Ascending aorta (tissue), 2 donors: ENCODE measurements at places on chromosomes 5 and 9.

DNA sequence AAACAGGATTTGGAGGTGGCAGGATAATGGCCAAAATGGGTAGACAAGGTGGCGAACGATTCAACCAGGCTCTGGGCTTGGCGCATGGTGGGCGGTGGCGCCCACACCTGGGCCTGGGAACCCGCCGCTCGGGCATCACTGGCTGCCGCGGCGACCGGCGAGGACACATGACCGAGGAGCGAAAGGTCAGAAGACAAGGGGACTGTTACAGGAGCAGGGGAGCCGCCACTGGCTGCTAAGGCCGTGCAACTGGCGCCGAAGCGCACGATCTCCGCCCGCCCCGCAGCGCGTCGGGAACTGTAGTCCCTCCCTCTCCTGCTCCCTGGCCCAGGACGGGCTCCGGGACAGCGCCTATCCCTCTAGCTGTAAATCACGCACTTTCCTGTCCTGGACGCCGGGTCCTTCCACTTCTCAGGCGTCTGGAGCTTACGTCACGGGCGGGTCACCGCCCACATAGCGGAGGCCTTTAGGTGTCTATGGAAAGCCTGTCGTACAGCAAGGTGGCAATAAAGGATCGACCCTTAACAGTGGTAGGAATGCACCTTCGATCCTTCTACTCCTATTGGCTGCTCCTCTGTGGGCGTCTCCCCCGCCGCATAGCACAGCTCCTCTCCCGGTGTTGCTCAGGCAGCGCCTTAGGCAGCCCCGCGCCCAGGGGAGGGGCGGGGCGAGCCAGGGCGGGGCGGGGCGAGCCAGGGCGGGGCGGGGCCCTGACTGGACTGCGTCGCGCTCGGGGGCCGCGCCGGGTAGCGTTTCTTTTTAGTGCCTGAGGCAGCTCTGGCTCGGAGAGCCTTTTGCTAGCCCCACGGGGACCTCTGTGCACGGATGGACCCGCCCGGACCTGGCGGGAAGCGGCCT lies at the start of gene ICE1:
ICE1 (plus strand) TSS at position 717 of the 858 bp plus-strand sequence. CDS start 239 bp downstream, outside the sequence.
- peak; percentile 95 for DNase-seq

- DNase-seq: no peak
Measured at GRCh38 chr5:12488161-12488560, 583.9 kb upstream of the CTNND2 start.

GRCh38 chr9:15211160-15211814 lies 95.7 kb downstream of the TTC39B start:
- DNase-seq: no peak

- DNase-seq: no peak
Measured at GRCh38 chr9:99001892-99002291, 58.2 kb downstream of the COL15A1 start.

DNA sequence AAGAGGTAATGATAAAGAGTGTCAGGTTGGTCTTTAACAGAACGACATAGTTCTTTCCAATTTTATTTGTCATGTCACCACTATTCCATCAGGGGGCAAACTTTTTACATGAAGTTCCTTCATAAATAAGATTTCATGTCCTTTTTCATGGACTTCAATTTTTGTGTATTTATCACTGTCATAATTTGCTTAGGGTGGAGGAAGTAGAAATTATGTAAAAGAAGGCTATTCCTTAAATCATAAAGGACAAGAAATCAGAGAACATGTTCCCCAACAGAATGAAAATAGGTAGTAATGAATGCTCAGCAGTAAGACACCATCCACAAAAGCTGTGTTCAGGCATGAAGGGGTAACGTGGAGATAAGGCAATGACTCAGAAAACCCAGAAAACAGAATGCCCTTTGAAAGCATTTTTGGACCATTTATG lies 72.7 kb downstream of the ZFAND5 start:
- no peak for DNase-seq

- no peak for DNase-seq
Measured at GRCh38 chr5:93188876-93189485, 392.0 kb downstream of the NR2F1-AS1 start.

- no peak for DNase-seq
Measured at GRCh38 chr5:161481922-161482321, 64.6 kb downstream of the GABRB2 start.

DNA sequence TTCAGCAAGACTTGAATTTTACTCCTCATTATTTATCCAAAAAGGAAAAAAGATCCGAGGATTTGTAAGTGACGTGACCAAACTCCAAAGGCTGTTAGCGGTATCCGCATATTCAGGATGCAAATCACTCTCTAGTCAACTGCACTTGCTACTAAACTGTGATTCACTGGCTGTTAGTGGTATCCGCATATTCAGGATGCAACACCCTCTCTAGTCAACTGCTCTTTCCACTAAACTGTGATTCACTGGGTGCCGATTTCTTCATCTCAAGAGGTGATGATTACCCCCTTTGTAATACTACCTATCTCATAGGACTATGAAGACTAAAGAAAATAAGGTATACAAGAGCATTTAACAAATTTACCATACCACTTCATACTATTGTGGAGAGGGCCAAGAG lies 5.7 kb downstream of the MAPKAP1 start:
- no peak for DNase-seq

DNA sequence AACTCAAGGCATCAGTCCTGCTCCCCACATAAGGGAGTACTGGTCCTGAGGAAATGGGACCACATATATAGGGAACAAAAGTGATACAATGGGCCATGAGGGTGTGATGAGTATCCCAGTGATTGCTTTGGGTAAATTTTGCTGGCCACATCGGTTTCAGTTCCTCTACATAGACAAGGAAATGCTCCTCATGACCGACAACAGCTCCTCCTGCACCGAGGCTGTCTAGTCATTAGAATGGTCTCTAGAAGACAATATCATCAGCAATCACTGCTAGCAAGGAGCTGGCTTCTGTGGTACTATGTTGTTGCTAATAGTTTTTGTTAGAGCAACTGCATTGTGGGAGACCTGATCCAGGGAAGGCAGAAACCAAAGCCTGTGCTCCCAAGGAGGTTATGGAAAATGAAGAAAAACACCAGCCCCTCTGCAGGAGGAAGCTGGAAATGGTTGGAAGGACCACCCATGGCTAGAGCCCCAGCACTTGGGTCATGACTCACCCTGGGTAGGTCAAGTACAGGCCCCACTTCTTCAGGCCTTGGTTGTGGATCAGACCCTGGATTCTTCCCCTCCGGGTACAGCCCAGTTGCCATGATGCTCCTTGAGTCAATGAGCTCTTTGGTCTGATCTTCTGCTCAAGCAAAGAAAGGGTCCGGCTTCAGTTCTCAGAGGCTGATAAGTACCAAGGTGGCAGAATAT lies 3.4 kb upstream of the CTSL start:
- DNase-seq: no peak

DNA sequence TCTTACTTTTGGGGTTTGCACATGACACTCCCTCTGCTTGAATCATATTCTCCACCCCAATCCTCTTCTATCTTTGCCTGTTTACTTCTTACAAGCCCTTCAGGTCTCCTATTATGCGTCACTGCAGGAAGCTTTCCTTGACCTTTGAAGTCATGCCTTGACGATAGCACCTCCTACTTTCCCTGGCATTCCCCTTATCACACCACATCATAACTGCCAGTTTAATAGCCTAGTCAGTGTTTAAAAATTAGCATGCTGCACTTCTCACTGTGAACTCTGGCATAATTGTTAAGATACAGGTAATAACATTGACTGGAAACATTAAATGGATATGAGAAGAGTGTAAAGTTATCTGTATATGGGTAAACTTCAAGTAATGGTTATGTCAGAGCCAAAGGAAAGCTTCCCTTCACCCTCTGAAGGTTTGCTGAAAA lies 37.1 kb upstream of the CEP120 start:
- no peak for DNase-seq

GRCh38 chr5:56412601-56413379 lies 179.7 kb upstream of the ANKRD55 start:
- peak; percentile 52 for DNase-seq

GRCh38 chr5:41968153-41968723 lies 43.2 kb downstream of the FBXO4 start:
- no peak for DNase-seq

DNA sequence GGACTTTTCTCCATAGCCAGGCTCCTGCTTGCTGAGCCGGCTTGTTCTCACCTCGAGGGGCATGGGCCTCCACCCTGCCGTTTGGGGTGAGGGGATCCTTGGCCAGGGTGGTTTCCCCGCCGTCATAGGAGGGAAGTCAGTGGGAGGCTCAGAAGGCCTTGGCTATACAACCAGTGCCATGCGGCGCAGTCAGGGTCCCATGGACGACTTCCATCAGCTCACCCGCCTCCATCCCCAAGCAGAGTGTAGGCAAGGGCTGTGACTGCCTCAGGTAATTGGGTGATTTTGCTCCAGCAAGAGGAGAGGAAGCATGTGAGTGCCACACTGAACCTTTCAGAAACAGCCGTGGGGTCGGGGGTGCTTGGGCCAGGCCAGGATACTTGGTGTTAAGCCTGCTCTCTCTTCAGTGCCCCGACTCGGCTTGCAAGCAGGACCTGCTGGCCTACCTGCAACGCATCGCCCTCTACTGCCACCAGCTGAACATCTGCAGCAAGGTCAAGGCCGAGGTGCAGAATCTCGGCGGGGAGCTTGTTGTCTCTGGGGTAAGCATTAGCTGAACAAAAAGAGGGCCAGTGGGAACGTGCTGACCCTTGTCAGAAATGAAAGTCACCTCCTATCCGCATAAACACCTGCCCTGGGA lies 57.2 kb upstream of the LRRTM2 start:
- DNase-seq: no peak

- DNase-seq: no peak
Measured at GRCh38 chr9:81717061-81717746, 27.9 kb upstream of the TLE1 start.

DNA sequence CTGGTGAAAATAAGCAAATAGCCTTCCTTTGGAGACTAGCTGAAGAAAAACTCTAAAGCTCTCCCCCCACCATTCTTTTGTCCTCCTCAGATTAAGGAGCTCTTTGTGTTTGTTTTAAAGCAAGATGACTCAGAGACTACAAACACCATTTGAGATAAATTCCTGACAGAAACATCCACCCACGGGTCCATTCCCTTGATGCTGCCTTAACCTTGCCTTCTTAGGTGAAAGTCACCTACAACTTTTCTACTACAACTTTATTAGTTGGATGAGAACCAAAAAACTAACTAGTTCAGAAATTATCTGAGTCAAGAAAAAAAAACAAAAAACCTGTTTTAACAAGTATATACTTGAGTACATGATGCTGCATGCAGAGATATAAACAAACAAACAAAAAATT lies 831.1 kb downstream of the NR2F1-AS1 start:
- DNase-seq: no peak

- DNase-seq: no peak
Measured at GRCh38 chr5:173451651-173452050, 123.4 kb upstream of the STC2 start.

GRCh38 chr5:88952344-88952743 lies 69.4 kb upstream of the MEF2C start:
- no peak for DNase-seq

DNA sequence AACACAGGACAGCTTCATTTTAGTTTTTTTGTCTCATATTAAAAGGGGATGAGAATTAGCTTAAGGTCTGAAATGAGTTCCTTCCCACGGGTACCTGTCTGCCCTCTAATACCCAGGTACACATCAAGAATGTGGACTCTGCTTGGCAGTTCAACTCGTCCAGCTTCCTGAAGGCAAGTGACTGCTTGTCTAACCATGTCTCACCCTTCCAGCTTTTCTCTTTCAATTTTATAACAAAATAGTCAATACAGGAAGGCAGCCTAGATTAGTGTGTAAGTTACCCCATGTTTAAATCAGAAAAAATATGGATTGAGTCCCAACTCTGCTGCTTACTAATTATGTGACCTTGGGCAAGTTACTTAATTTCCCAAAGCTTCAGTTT lies 50.5 kb upstream of the C5orf46 start:
- DNase-seq: no peak

- no peak for DNase-seq
Measured at GRCh38 chr9:73152953-73153352, 1.3 kb downstream of the ANXA1 start.

GRCh38 chr9:121800376-121800775 lies 148.9 kb downstream of the DAB2IP start:
- no peak for DNase-seq

- DNase-seq: no peak
Measured at GRCh38 chr5:137666461-137666850, 69.4 kb downstream of the KLHL3 start.

- no peak for DNase-seq
Measured at GRCh38 chr9:72089451-72090130, 29.2 kb upstream of the C9orf57 start.

DNA sequence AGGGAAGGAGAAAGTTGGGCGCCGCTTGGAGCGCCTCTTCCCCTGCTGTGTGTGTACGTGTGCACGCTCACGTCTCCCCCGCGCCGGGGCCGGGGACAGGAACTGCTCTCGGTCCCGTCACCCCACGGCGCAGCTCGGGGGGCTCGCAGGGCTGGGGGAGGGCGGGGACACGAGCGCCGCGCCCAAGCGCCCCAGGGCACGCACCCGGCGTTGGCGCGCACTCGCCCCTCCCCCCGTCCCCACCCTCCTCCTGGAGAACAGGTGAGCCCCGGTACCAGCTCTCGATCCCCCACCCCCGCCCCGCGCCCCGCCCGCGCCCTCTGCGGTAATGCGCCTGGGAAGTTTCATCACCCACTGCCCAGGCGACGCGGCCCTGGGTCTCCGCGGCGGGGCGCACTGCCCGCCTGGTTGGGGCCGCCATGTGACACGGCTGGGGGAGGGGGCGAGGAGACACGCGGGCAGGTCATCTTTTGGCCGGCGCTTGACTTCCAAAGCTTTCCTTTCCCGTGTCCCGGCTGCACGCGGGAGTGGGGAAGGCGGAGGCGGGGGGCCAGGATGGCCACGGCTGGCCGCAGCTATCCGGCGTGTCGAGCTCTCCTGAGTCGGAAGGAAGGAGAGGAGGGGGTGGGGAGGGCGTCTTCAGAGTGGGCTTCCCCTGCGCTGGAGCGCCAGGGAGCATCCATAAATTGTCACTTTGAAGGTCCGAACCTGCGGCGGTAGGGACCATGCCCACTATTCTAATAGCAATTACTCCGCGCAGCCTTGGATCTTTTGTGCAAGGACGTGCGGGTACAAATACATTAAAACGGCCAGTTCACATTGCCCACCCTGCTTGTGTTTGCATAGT lies 1.5 kb upstream of the STC2 start:
- peak; percentile 58 for DNase-seq

- DNase-seq: no peak
Measured at GRCh38 chr9:106771608-106772007, 91.4 kb upstream of the ZNF462 start.

DNA sequence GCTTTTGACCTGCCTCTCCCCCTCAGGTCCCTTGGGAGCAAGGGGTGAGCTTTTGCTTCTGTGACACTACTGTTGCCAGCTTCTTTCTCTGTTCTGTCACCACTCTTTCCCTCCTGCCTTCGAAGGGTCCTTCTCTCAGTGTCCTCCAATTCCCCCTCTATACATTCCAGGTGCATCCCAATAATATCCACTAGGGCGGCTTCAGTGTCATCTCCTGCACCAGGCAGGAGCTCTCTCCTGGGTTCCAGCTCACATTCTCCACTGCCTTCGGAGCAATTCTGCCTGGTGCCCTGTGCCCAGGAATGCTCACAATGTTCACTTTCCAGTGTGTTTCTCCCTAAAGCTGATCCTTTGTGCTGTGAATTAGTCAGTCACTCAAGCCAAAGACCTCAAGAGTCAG lies 83.9 kb upstream of the CXCL14 start:
- no peak for DNase-seq
